Endothelial cell of umbilical vein (primary cell): ENCODE measurements at places on chromosomes 1 and 21. TPM values are rescaled to one million over a fixed set of nuclear protein-coding genes. Genes with fewer than 3 reads are reported as not detected.

Gene ANKRD65
- polyA plus RNA-seq = 0.15 and 0.18 TPM in 2 replicates

Gene KRTAP19-3
- not detected in 2 replicates for polyA plus RNA-seq

Gene REN
- 0.11 TPM in 1 of 2 replicates, not detected in the other for polyA plus RNA-seq

Gene RGS8
- polyA plus RNA-seq = not detected in 2 replicates

Gene C1orf74
- 2.4 TPM in 2 replicates for polyA plus RNA-seq

Gene F3
- polyA plus RNA-seq = 0.25 and 1.2 TPM in 2 replicates

Gene HJV
- polyA plus RNA-seq = not detected in 2 replicates

Gene LRRC3
- polyA plus RNA-seq = 4.9 and 5.1 TPM in 2 replicates

Gene CHI3L1
- not detected in 2 replicates for polyA plus RNA-seq
